ENCODE measurements at places on chromosomes 5 and 9.

DNA sequence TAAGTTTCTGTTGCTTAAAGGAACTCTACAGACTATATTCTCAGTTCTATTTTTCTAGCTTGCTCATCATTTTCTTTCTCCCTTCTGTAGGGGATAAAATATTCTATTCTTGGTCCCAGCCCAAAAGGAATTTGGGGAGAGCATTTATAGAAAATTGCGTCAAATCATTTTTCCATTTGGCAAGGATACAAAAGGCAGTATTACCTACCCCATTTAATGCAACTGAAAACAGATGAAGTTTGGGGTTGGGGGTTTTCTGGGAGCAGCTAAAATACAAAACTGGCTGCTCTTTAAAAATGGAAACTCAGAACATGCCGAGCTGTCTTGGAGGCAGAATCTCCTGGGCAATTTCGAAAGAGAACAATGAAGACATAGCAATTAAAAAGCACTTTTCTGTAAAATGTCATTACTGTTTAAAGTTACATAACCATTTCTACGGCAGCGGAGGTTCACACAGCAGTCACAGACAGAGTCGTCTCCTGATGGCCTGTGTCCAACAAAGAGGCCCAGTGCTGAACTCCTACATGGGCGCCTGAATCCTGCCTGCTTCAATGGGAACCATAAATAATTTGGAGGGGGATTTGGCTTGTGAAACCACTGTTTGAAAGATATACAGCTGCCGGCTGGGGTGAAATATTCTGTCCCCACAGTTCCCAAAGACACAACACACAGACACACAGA lies 152.4 kb downstream of the BRINP1 start:
- peak; percentile 28 for DNase-seq

DNA sequence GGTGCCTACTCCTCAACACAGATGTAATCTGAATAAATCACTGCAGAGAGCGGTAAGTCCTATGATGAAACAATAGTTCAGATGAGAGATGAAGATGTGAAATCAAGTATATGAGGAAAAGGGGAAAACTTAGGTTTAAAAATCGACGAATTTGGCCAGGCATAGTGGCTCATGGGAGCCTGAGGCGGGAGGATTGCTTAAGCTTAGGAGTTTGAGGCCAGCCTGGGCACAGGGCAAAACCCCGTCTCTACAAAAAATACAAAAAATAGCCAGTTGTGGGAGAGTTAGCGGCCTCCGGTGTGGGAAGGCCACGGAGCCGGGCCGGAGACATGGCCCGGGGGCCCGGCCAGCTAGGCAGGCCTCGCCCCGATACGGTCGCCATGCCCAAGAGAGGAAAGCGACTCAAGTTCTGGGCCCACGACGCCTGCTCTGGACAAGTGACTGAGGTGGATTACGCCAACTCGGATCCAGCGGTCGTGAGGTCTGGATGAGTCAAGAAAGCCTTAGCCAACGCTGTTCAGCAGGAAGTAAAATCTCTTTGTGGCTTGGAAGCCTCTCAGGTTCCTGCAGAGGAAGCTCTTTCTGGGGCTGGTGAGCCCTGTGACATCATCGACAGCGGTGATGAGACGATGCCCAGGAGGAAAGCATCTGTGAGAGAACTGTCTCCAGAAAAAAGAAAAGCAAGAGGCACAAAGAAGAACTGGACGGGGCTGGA lies 62.8 kb upstream of the SUB1 start:
- peak; percentile 88 for DNase-seq

- peak; percentile 72 for DNase-seq
These were observed 162.6 kb downstream of the GLIS3 start for GRCh38 chr9:4137234-4137633.

DNA sequence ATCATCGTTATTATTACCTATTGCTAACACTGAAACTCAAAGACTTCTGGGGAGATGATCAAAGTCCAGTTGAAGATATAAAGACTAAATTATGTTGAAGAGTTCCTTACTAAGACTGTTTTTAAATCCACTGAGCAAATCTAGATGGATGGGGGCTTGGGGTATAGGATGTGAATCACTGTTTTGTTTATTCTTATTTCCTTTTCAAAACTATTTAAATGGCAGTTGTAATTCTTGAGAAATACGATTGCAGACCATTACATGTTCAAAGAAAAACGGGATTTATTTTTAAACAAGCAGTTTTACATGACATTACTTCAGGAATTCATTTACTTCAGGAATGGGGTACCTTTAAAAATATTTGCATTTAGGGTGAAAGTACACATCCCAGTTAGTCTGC lies 4.3 kb downstream of the RASGRF2 start:
- no peak for DNase-seq

GRCh38 chr5:136201870-136202269 lies 8.9 kb upstream of the SMIM32 start:
- no peak for DNase-seq

- no peak for DNase-seq
These were observed 64.0 kb upstream of the STC2 start for GRCh38 chr5:173392172-173392571.

GRCh38 chr5:138654281-138654867 lies 79.2 kb upstream of the HSPA9 start:
- DNase-seq, result no peak

DNA sequence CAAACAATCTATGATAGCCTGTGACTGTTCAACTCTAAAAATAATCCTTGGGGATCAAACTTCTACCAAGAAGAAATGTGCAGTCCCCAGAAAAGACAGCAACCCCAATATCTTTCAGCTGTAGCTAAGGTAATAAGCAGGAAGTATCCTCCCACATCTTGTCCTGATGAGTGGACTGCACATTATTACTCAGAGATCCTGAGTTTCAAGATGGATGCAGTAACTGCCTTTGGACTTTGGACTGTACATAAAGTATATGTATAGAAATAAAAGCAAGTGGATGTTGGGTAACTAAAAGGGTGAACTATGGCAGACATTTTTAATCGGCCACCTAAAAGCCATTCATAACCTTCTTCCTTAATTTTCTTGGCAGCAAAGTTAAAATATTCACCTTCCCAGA lies 45.1 kb downstream of the SMIM23 start:
- no peak for DNase-seq

Measured in GM04504 (cell line).